Osteocyte (in vitro differentiated cells): ENCODE measurements at places on chromosomes 1 and 21.

GRCh38 chr1:204602111-204602579 is 83.4 kb downstream of the LRRN2 start:
- DNase-seq = no peak

GRCh38 chr1:145955436-145955835 is 2.4 kb downstream of the LIX1L start:
- no peak for DNase-seq

DNA sequence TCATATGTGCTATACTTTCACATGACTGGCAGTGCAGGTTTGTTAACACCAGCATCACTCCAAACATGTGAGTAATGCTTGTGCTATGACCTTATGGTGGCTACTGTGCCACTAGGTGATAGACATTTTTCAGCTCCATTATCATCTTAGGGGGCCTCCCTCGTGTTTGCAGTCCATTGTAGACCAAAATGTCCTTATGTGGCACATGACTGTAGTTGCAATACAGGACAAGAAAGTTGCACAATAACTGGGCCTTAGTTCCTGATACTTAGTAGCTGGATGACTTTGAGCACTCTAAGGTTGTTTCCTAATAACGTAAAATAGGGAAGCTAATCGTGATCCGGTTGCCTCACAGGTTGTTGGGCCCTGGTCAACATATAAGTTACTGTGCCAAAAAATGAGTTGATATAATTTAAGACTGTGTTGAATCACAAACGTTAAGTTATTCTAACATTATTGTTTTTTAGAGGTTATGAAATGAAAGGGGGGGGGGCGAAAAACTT is 511 bp upstream of the SNX27 start:
- no peak for DNase-seq

DNA sequence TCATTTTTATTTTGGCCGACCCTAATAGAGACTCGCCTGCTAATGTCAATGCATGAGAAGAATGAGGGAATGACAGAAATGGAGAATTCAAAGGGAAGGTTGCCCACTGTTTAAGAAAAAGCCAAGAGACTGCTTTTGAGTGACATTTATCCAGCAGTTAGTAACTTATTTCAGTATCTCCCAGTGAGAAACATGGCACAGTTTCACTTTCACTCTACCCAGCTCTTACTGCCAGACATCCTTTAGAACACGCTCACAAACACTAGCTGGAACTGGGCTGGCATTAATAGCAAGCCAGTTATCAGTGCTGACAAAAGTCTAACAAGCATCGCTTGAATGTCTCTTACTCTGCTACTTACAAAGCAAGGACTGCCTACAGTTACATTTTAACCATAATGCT is 8.5 kb downstream of the GGPS1 start:
- DNase-seq = no peak
